ENCODE measurements at places on chromosomes 4 and X.

DNA sequence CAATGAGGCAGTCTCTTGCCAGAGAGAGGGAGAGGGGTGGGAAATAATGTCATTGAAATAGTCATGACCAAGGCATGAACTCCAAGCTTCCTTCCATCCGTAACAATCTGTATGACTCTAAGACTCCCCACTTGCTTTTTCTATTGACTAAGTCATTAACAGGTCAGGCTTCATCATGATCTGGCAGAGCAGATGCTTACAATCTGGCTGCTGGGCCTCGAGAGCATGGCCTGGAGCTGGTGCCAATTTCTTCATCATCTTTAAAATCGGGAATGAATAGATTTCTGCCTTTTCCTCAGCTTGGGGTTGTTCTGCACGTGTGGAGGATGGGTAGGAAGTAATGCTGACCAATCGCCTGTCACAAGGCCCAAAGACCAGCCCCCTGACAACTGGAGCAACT is 280.6 kb upstream of the CLNK start:
- DNase-seq = no peak

- no peak for DNase-seq
Observed at GRCh38 chrX:47224266-47224895, 5.9 kb downstream of the CDK16 start.

DNA sequence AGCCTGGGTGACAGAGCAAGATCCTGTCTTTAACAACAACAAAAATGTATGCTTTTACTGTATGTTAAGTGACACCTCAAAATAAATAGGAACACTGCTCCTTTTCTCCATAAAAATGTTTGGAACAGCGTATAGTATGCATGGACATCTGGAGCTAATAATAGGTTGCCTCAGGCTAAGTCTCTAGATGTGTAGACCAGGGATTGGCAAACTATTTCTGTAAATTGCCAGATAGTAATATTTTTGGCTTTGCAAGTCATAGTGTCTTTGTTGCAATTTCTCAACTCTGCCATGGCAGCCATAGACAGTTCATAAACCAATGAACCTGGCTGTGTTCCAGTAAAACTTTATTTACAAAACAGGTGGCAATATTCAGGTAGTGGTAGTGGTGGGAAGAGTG is 76.6 kb upstream of the CBLL2 start:
- no peak for DNase-seq

DNA sequence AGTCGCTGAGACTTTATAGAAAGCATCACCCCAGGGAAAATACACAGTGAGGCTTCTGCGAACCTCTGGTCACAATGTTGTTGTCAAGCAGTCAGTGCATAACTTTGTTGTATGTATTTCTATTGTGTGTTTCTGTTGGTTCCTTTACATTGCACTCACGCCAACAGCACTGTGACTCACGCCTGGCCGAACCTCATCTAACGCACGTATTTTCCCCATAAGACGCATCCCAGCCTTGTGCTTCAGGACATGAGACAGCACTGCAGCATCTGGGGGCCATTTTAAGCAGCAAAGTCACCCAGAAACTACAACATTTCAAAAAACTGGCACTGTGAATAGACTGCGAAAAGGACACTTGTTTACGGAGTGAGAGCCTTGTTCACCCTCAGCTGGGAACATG is 30.6 kb downstream of the TBL1X start:
- no peak for DNase-seq

DNA sequence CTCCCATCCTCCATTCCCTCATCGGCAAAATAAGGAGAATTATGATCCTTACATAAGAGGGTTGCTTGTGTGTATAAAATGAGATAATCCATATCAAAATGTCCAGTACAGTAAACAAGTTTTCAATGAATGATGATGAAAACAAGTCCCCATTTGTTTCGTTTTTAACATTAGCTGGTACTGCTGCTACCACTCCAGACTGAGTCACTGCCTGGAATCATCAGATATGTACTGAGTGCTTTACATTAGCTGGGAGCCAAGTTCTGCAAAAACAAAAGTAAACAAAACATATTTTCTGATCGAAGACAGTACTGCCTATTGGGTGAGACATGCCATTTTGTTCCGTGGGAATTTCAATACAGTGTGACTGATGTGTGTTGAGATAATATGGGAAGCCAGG is 123.2 kb upstream of the IGFBP7 start:
- DNase-seq = peak; percentile 9

DNA sequence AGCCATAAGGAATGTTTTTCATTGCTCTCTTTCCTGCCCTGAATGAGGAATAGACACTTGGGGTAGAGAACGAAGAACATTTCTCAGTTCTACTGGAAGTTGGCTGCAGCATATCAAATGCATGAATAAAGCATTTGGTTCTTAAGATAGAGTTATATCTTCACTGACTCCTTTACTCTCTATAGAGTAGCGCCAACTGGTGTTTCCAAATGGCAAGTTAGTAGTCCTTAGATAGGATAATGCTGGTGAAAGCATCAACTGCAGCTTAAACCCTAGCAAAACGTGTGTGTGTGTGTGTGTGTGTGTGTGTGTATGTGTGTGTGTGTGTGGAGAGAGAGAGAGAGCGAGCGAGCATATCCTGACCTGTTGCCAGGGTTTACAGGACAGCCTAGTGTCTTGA is 62.2 kb upstream of the FRMPD4 start:
- DNase-seq = no peak

Data from SK-N-SH (cell line).